ENCODE measurements at places on chromosomes 4 and X. TPM values are rescaled to one million over a fixed set of nuclear protein-coding genes. Genes with fewer than 3 reads are reported as not detected.

The PNMA5 gene
- not detected for total RNA-seq

The CFAP99 gene
- total RNA-seq: not detected

The HTR2C gene
- not detected for total RNA-seq

The RAB9B gene
- total RNA-seq: not detected

The PRKG2 gene
- total RNA-seq: 5.1 TPM

The TREX2 gene
- 0.64 TPM for total RNA-seq

The CCNI gene
- 215 TPM for total RNA-seq

The HTN1 gene
- total RNA-seq: not detected

The CCKAR gene
- not detected for total RNA-seq

The SMR3A gene
- not detected for total RNA-seq

The NCAPG gene
- 0.34 TPM for total RNA-seq

The NEK1 gene
- total RNA-seq: 18.5 TPM

The COL25A1 gene
- total RNA-seq: not detected

The OPN1MW3 gene
- not detected for total RNA-seq

The MAGEA8 gene
- total RNA-seq: not detected

The ZAR1 gene
- total RNA-seq: not detected

The FAM184B gene
- total RNA-seq: not detected

The CT45A1 gene
- not detected for total RNA-seq

The NXF2B gene
- total RNA-seq: not detected

The MAGEA1 gene
- total RNA-seq: not detected

The RHOXF1 gene
- not detected for total RNA-seq

The SPIN2A gene
- under 0.01 TPM for total RNA-seq

The CACNA1F gene
- 0.07 TPM for total RNA-seq

The ADRA2C gene
- 0.93 TPM for total RNA-seq

The PFKFB1 gene
- total RNA-seq: 0.21 TPM

The AMTN gene
- total RNA-seq: 1.3 TPM

The CXCL3 gene
- total RNA-seq: 3.3 TPM

The NUP62CL gene
- total RNA-seq: 4.1 TPM

The EIF4E gene
- 253 TPM for total RNA-seq

The RASSF6 gene
- 10.6 TPM for total RNA-seq

The UGT2B10 gene
- not detected for total RNA-seq

The SLC49A3 gene
- 0.34 TPM for total RNA-seq

The PHEX gene
- total RNA-seq: 1.7 TPM

The SPANXD gene
- not detected for total RNA-seq

The MAGEB17 gene
- not detected for total RNA-seq

The METAP1 gene
- total RNA-seq: 64.7 TPM

The COL4A6 gene
- total RNA-seq: 20.8 TPM

The NPNT gene
- 19.7 TPM for total RNA-seq

The SLC10A6 gene
- total RNA-seq: 41.0 TPM

The VBP1 gene
- 44.5 TPM for total RNA-seq

The MEPE gene
- not detected for total RNA-seq

The FHIP1A gene
- 53.2 TPM for total RNA-seq

The CTAG1A gene
- total RNA-seq: not detected

The BMX gene
- not detected for total RNA-seq

The F9 gene
- total RNA-seq: not detected

The NUDT10 gene
- total RNA-seq: 0.34 TPM

The CCDC120 gene
- 2.1 TPM for total RNA-seq

The IQCM gene
- not detected for total RNA-seq

The GAGE12F gene
- total RNA-seq: not detected

The FAM47B gene
- not detected for total RNA-seq

The ZNF711 gene
- total RNA-seq: 3.4 TPM

The SLC6A14 gene
- 19.8 TPM for total RNA-seq

Data from nasal cavity respiratory epithelium epithelial cell of viscerocranial mucosa (primary cell).